Caco-2 (cell line): ENCODE measurements at places on chromosomes 6 and 20. TPM values are rescaled to one million over a fixed set of nuclear protein-coding genes. Genes with fewer than 3 reads are reported as not detected.

GRCh38 chr6:5619249-5619648, 357.9 kb downstream of the FARS2 start:
- no peak for DNase-seq

DNA sequence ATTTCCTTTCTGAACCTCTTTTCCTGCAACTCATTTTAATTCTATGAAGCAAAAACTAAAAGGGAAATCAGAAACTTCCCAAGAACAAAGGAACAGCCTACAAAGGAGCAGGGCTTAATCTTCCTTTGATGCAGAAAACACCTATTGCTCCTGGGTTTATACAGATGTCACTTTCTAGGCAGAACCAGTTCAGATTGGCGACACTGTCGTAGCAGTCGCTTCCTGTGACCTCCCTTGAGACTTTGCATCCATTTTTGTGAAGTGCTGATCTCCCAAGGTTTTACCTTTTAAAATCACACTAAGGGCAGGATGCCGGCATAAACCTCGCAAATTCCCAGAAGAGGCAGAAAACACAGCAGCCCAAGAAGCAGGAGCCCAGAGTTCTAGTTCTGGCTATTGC, 40.1 kb downstream of the JAG1 start:
- no peak for DNase-seq

GRCh38 chr20:62500237-62500864, 24.6 kb upstream of the GATA5 start:
- no peak for DNase-seq

- DNase-seq, result peak; percentile 56
Observed at GRCh38 chr6:30097902-30098768, 14.8 kb downstream of the TRIM31 start.

The TNFAIP3 gene
- 45.7 and 50.4 TPM in 2 replicates for total RNA-seq

GRCh38 chr6:14807130-14807529, 438.7 kb upstream of the JARID2 start:
- DNase-seq, result no peak

The ENPP3 gene
- total RNA-seq, result not detected in 2 replicates

- no peak for DNase-seq
Observed at GRCh38 chr6:39239527-39240154, 10.4 kb upstream of the KCNK5 start.

The POPDC3 gene
- 0.70 and 0.84 TPM in 2 replicates for total RNA-seq

The ZNF217 gene
- total RNA-seq, result 65.5 and 73.2 TPM in 2 replicates

The ARMH2 gene
- not detected in 2 replicates for total RNA-seq

DNA sequence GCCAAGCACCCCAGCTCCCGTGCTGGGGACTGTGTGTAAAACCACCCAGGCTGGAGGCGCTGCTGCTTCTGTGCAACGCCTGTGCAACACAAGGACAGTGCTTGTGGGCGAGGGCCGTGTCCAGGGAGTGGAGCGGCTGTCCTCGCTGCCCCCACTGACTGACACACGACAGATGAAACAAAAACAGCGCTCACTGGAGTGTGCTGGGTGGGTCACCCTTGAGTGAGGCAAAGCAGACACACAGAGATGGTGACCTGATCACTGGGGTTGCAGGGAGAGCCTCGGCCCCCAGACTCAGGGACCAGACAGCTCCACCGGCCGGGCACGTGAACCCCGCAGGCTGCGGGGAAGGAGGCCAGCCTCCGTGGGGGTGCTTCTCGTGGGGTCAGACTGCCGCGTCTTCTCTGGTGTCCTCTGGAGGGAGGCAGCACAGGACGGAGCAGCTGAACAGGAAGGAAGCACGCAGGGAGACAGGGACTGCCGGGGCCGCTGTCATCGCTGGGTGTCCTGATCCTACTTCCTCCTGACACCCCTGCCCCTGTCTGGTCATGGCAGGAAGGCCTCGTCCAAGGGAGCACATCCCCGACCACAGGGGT, 75.9 kb upstream of the CST7 start:
- DNase-seq, result no peak

GRCh38 chr20:24357177-24357576, 112.3 kb upstream of the SYNDIG1 start:
- no peak for DNase-seq

DNA sequence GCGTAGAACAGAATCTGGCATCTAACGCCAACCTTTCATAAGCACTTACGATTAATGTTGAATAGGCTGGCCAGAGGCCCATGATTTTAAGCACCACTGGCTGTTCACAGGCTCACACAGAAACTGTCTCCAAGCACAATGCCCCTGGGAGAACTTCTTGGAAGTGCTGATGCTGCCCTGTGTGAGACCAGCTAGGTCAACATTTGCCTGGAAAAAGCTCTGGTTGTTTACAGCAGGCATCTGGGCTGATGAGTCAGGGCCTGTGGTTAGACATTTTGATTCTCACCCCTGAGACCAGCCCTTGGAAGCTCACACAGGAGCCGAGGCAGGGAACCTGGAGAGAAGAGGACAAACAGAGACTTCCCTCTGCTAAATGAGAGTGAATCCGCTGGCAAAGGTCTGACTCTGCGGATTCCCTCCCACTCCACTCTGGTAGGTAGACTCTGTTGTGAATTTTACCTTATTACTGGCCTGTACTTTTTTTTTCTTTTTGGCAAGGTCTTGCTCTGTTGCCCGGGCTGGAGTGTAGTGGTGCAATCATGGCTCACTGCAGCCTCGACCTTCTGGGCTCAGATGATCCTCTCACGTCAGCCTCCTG, 6.8 kb upstream of the SULF2 start:
- DNase-seq, result no peak

The CLDN20 gene
- not detected in 2 replicates for total RNA-seq

- peak; percentile 80 for DNase-seq
Observed at GRCh38 chr6:112163295-112164257, 76.2 kb downstream of the FAM229B start.

DNA sequence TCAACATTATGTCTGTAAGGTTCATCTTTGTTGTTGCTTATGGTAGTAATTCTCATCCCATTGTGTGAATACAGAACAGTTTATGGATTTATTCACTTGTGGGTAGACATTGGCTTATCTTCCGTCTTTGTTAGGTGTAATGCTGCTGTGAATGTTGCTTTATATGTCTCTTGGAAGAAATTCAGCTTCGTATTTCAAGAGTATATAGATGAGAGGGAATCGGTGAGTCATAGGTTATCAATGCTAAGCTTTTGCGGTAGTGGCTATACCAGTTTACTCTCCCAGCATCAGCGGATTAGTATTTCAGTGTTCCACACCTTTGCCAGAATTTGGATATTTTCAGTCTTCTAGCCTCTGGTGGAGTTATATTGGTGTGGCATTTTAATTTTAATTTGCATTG, 77.8 kb downstream of the ZFAND3 start:
- DNase-seq, result no peak

DNA sequence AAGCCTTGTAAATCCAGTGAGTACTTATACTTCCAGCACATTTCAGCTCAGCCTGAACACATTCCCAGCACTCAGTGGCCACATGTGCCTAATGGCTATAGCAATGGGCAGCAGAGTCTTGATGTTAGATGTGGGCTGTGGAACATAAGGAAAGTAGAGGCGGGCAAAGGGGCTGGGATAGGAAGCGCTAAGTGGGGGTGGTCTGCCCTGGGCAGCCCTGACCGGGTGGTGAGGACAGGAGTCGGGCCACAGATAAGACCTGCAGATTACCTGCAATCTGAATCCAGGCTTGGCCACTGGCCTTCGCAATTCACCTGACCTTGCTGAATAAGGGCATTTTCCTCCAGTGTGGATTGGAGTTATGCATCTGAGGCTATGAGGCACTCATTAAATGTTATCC, 11.1 kb upstream of the HMGA1 start:
- no peak for DNase-seq

DNA sequence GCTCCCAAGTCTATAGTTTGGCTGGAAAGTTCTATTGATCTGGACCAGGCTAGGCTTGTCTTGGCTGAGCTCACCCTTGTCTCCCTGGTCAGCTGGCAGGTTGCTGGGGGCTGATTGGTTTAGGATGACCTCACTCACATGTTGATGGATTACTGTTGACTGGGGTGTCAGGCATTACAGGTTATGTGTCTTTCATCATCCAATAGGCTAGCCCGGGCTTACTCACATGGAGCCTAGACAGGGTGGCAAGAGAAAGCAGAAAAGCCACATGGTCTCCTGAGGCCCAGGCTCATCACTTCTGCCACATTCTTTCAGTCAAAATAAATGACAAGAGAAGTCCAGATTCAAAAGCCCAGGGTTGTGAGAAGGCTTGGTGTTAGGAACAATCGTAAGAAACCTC, 103.5 kb downstream of the BFSP1 start:
- DNase-seq, result no peak

- no peak for DNase-seq
Observed at GRCh38 chr6:161137839-161138542, 135.9 kb downstream of the AGPAT4 start.

The NEURL2 gene
- total RNA-seq, result 12.6 TPM in 2 replicates

The KPNA5 gene
- total RNA-seq, result 12.0 and 12.2 TPM in 2 replicates

- no peak for DNase-seq
Observed at GRCh38 chr6:1812487-1812886, 202.8 kb downstream of the FOXC1 start.

DNA sequence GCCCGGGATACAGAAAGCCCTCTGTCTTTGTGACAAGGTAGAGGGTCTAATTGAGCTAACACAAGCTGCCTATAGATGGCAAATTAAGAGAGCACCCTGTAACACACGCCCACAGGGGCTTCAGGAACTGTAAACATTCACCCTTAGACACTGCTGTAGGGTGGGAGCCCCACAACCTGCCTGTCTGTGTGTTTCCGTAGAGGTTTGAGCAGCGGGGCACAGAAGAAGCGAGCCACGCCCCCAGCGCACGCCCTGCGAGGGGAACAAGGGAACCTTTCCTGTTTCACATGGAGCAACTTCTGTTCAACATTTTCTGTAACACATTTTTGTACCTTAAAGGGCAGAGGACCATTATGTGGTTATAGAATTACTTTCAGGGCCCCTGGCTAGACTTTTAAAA, 231.7 kb upstream of the EXOC2 start:
- DNase-seq, result no peak

The NUP153 gene
- total RNA-seq, result 53.9 and 54.4 TPM in 2 replicates

- no peak for DNase-seq
Observed at GRCh38 chr6:163883984-163884383, 469.5 kb downstream of the QKI start.

DNA sequence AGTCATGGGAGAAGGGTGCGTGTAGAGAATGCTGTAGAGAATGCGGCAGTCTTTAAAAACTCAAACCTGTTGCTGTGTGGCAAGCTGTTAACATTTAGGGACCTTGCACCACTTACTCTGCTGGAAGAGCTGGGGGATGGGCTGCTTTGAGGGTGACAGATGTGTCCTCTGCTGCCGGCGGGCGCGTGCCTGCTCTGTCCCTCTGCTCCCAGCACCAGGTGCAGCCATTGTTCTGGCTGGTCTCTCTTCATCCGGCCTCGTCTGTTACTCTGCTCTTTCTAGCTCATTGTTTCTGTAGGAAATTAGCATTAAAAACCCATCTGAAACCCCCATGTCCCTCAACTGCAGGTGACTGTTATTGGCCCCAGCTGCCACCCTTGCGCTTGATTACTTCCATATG, 78.5 kb downstream of the CBFA2T2 start:
- DNase-seq, result no peak

The LY6G6D gene
- total RNA-seq, result not detected in 2 replicates

- no peak for DNase-seq
Observed at GRCh38 chr6:71592643-71593042, 293.7 kb upstream of the RIMS1 start.
